ENCODE measurements at places on chromosomes 7 and 10.

- DNase-seq: no peak
Observed at GRCh38 chr10:29751240-29751639, 116.5 kb upstream of the SVIL start.

DNA sequence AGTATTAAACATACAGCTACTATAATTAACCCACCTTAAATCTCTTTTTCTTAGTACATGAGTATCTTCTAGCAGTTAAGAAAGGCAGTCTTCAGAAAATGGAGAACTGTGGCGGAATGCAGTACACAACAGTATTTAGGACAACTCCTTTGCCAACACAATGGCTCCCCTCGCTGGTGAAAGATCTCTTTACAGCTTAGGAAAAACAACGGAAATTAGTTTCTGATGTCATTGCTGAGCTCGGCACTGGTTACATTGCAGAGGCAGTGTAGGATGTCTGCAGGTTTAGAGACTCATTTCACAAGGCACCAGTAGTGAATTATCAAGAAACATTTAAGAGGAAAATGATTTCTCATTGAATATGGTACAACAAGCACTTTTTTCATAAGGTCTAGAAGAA lies 43.4 kb downstream of the GLRX3 start:
- DNase-seq: no peak

DNA sequence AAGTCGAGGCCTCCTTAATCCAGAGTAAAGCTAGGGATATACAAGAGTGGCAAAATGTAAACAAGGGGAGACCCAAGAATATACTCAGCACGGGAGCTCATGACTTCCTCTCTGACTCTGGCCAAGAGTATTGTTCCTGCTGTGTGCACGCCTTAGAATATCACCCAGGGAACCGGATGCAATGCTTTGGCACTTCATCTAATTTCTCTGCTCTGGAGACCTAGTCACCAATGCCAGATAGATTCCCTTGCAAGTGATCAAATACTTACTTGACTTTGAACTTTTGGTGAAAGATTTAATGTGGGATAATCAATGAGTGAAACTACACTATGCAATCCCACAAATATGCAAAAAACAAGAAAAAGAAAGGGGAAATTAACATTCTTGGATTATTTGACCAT lies 695.5 kb downstream of the INHBA start:
- no peak for DNase-seq

- DNase-seq: no peak
Observed at GRCh38 chr10:31749981-31750840, 178.4 kb downstream of the ARHGAP12 start.

- no peak for DNase-seq
Observed at GRCh38 chr7:27593226-27593625, 69.5 kb downstream of the HIBADH start.

- no peak for DNase-seq
Observed at GRCh38 chr10:21720090-21720489, 186.1 kb downstream of the MLLT10 start.

GRCh38 chr7:33806298-33807154 lies 98.8 kb upstream of the BMPER start:
- no peak for DNase-seq

GRCh38 chr7:89042940-89043339 lies 247.4 kb upstream of the TEX47 start:
- no peak for DNase-seq
